Muscle of back (tissue), 13 donors: ENCODE measurements at places on chromosomes 16 and 17.

GRCh38 chr17:31269578-31269983 lies 27.5 kb downstream of the OMG start:
- peak; percentile 58 for DNase-seq

DNA sequence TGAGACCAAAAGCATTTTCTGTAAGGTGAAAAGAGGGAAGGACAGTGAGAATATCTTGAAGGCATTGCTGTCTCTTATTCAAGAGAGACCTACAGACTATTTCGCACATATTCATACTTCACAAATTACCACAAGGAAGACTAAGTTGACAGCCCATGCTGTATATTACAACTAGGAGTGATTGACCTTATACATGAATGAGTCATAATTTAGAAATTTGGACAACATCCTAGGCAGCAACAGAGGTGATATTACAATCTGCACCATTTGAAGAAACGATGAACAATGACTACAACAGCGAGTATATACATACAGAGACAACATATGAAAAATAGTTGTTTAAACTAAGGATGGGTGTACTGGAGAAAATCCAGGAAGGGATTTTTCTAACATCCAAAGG lies 971.7 kb downstream of the CDH11 start:
- DNase-seq = no peak

DNA sequence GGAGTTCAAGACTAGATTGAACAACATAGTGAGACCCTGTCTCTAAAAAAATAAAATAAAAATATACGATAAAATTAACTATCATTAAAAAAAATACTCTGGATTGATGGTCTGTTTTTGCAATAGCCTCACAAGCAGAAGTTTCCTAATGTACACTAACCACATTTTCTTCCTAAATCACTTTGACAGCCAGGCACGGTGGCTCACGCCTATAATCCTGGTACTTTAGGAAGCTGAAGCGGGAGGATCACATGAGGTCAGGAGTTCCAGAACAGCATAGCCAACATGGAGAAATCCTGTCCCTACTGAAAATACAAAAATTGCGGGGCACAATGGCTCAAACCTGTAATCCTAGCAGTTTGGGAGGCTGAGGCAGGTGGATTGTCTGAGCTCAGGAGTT lies 64.7 kb downstream of the HELZ start:
- no peak for DNase-seq

- DNase-seq = no peak
Measured at GRCh38 chr17:73536700-73537605, 107.3 kb downstream of the SDK2 start.

GRCh38 chr16:79970551-79971236 lies 370.2 kb upstream of the MAF start:
- peak; percentile 68 for DNase-seq

DNA sequence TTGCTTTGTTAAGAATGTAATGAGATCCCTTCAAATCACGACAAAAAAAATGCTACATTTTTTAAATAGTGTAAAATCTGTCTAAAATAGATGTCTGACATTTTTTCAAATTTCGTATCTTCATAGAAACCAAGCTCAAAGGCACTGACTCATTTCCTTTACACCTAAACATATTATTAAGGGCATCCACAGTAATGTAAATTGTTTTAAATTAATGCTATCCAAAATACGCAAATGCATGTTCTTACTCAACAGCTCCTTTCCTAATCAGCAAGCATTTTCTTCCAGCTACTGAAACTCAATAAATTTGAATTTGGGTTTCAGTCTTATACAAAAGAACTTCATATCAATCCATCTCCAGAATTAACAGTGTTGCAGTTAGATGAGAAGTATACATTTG lies 4.3 kb downstream of the C16orf87 start:
- DNase-seq = no peak

DNA sequence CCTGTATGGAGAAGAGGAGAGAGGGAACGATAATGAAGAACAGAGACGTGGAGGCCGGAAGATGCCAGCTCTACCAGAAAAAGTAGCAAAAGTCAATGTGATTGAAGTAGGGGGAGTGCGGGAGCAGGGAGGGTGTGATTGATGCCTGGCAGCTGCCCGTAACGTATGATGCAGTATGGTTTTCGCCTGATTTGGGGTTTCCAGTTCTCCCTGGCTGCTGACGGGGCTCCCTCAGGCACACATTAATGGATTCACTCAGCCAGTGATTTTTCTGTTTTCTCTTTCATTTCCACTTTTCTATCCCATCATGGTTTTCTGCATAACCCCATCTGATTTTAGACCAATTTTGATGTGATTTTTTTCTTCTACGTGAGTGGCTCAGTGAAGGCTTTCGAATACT lies 62.1 kb downstream of the PRKCA start:
- no peak for DNase-seq

GRCh38 chr16:13660807-13661206 lies 259.1 kb upstream of the ERCC4 start:
- DNase-seq = no peak

GRCh38 chr17:57614742-57615141 lies 130.4 kb downstream of the CCDC182 start:
- DNase-seq = no peak
